Activated CD4-positive, alpha-beta T cell treated with anti-CD3 and anti-CD28 coated beads, Interleukin-2, amount 50 U/mL, for 4 hours (primary cell): ENCODE measurements at places on chromosomes 2 and 18.

GRCh38 chr18:2926528-2926927, 79.7 kb downstream of the EMILIN2 start:
- no peak for DNase-seq

GRCh38 chr2:208879666-208880065, 473.1 kb downstream of the PTH2R start:
- no peak for DNase-seq

DNA sequence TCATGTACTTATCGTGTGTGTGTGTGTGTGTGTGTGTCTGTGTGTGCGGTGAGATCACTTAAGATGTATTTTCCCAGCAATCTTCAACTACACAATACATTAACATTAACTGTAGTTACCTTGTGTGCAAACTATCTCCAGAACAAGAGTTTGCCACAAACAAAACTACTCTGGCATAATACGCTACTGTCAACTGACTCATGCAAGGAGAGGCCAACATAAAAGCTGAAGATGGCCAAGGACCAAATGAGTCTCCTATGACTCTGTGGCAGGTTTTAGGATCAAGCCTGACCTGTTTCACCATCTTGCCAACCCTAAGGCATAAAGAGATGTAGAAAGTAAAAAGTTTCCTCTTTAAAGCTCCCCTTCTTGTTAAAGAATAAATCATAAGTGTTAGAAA, 20.1 kb downstream of the CYB5A start:
- DNase-seq: no peak

DNA sequence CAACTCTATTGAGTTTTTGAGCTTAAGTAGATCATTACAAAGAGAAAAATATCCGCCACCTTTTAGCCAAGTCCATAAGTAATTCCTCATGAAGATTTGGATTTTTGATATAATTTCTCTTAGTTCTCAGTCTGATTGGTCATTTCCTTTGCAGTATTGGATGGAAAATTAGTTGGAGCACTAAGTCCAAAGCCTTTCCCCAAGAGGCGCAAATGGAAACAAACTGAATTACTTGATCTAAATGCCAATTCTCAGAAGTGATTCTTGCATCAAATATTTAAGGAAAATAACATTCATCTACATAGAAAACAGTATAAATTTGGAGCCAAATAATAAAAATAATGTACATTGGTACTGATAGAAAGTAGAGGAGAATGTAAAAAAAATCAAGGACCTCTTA, 115.6 kb downstream of the CACNB4 start:
- DNase-seq: no peak

DNA sequence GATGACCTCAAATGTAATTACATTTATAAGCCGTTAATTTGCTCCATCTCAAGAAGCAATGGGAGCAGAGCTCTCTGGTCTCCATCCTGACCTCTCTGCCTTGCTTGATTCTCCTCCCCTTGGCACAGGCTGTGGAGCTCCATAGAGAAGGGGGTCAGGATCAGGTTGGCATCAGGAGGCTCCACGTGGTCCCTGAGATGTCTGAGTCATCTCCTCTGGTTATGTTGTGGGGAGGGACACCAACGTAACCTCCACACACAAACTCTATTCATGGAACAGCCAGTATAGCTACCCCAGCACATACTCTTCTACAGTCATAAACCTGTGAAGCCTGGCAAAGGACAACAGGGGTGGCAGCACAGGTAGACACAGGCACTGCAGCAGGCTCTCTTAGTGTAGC, 29.0 kb downstream of the TRABD2A start:
- DNase-seq: no peak

- no peak for DNase-seq
These were observed 684.4 kb downstream of the IRS1 start for GRCh38 chr2:226115102-226115831.

DNA sequence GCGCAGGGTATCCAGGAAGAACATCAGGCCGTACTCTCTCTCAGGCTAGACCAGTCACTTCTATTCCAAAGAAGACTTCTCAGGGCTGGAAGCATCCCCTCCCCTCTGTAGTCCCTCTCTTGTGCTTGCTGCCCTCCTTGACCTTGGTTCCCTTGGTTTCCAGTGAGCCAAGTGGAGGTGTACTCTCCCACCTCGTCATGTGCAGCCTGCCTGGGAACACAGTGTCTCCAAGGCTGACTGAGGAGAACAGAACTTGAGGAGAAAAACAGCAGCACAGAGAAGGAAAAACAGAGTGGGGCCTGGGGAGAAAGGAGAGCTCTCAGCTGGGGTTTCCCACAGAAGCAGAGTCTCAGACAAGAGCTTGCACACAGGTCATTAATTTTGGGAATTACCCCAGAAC, 52.7 kb downstream of the HAUS1 start:
- no peak for DNase-seq

- no peak for DNase-seq
These were observed 368.8 kb downstream of the LNPK start for GRCh38 chr2:175633227-175633626.

- no peak for DNase-seq
These were observed 16.7 kb upstream of the DUSP2 start for GRCh38 chr2:96161898-96162297.
